Activated T-helper 1 cell treated with anti-CD3 and anti-CD28 coated beads, Interleukin-2, amount 50 U/mL, for 16 hours (primary cell): ENCODE measurements at places on chromosomes 6 and 20.

DNA sequence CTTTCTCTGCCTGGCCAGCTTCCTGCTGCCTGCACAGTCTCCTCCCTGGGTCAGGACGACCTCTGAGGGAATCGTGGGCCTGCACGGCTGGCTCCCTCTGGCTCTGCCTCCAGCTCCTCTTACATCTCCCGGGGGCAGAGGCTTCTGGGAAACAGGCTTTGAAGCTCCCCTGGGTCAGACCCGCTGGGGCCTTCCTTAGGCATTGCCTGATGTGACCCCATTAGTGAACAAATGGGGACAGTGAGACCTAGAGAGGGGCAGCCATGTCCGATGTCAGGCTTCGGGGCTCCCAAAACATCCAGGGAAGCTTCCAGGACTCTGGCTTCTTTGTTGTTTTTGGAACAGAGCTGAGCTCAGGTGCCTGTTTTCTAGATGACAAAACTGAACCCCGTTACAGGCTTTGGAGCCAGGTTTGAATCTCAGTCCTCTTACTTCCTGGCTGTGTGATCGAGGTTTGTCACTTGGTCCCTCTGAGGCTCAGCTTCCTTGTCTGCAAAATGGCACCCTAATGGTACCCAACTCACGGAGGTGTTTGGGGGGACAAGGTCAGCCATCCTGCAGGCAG is 94.3 kb downstream of the CEBPB start:
- DNase-seq, result no peak

DNA sequence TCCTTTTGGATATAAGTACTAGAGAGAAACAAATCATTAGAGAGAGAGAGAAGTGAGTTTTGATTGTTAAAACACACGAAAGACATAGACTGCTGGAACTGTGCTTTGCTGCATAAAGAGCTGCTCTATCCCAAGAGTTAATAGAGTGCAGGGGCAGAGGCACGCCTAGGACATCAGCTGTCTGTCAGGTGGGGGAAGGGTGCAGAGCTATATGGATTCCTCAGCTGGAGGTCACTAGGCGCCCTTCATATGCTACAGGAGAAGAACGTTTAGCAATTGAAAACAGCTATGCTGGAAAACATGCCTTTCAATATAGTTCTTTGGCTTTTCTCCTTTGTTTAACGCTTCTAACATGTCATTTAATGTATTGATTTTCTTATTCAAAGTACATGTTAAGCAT is 169.0 kb upstream of the MCHR2 start:
- no peak for DNase-seq

GRCh38 chr6:24910961-24911725 is 24.6 kb downstream of the RIPOR2 start:
- peak; percentile 30 for DNase-seq

GRCh38 chr6:135088281-135088680 is 33.7 kb upstream of the HBS1L start:
- no peak for DNase-seq

DNA sequence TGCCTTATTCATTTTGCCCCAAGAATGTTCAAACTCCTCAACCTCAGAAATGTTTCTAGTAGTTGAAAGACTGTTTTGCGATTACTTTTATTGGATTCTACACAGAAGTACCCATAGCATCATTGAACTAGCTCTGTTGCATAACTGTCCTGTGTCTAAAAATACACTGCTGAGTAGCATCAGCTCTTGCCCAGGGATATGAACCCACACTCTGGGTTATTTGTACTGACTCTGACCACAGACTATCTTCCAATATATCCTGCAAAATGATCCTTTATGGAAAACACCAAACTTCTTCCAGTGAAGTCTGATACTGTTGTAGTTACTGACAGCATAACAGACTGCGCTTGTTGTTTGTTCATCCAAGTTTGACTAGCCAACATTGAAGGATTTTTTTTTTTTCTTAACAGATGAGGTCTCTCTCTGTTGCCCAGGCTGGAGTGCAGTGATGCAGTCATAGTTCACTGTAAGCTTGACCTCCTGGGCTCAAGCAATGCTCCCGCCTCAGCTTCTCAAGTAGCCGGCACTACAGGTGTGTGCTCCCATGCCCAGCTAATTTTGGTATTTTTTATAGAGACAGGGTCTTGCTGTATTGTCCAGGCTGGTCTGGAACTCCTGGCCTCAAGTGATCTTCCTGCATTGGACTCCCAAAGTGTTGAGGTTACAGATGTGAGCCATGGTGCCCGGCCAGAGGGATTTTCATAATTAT is 49.9 kb downstream of the TULP4 start:
- no peak for DNase-seq

DNA sequence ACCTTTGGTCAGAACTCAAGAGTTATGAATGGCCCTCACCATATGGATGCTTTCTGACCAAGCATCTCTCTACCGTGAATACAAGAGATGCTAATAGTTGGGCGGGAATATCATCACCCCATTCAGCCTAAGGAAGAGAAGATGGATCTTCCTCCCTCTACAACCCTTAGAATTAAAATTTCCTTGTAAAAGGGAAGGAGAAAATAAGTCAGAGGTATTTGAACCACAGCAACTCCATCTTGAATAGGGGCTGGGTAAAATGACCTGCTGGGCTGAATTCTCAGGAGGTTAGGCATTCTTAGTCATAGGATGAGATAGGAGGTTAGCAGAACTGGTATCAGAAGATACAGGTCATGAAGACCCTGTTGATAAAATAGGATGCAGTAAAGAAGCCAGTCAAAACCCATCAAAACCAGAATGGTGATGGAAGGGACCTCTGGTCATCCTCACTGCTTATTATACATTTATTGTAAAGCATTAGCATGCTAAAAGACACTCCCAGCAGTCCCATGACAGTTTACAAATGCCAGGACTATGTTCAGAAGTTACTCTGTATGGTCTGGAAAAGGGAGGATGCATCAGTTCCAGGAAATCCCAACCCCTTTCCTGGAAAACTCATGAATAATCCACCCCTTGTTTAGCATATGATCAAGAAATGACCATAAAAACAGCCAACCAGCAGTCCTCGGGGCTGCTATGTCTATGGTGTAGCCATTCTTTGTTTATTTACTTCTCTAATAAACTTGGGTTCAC is 101.2 kb downstream of the DTNBP1 start:
- no peak for DNase-seq

DNA sequence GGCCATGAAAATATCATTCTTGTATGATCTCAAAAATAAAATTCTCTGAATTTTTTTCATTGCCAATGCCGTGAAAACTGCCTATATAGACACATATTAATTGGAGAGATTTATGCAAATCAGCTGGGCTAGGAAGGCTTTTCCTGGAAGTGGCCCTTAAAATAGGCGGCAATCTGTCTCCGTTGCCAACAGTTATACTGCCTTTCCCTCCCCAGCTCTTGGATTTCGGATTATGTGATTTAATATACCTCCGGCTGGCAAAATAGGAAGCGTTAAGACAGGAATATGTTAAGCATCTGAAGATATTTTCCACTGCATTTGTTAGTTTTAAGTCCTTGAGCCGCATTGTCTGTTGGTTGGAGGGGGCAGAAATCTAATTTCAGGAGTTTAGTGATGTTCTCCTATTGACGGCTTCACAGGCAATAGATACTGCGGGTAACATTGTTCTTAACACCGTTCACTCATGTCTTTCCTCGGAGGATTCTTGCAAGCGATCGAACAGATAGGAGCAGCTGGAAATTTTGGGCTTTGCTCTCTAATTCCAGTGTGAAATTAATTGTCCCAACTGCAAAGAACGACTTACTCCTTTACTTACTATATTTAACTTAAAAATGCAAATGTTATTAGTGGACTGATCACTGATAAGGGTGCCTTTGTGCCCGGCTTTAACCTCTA is 113.3 kb downstream of the LINC00237 start:
- no peak for DNase-seq

- DNase-seq, result no peak
Measured at GRCh38 chr6:19866985-19867627, 29.9 kb downstream of the ID4 start.

DNA sequence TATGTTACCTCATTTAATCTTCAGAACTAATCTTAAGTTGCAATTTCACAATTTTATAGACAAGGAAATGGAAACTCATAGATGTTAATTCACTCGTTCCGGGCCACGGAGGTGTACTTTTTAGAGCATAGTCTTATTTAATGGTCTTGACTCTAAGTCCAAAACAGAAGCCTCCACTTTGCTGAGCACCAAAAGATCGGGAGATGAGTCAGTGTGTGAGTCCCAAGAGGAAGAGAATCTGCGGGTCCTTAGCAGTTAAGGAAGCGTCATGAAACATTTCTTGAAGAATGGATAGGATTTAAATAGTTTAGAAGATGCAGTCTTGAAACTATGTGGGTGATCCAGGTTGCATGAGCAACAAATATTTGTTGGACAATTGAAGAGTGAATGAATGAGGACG is 231.8 kb upstream of the QKI start:
- no peak for DNase-seq

- DNase-seq, result peak; percentile 3
Measured at GRCh38 chr20:33947709-33948295, 45.9 kb upstream of the RALY start.

GRCh38 chr6:100212131-100212530 is 218.1 kb upstream of the MCHR2 start:
- no peak for DNase-seq

GRCh38 chr6:163842467-163842866 is 427.9 kb downstream of the QKI start:
- no peak for DNase-seq

- no peak for DNase-seq
Measured at GRCh38 chr20:32796981-32797451, 22.7 kb upstream of the MAPRE1 start.

GRCh38 chr20:20744170-20744725 is 31.8 kb upstream of the RALGAPA2 start:
- DNase-seq, result no peak

- no peak for DNase-seq
Measured at GRCh38 chr6:1094306-1094705, 217.6 kb upstream of the FOXQ1 start.

DNA sequence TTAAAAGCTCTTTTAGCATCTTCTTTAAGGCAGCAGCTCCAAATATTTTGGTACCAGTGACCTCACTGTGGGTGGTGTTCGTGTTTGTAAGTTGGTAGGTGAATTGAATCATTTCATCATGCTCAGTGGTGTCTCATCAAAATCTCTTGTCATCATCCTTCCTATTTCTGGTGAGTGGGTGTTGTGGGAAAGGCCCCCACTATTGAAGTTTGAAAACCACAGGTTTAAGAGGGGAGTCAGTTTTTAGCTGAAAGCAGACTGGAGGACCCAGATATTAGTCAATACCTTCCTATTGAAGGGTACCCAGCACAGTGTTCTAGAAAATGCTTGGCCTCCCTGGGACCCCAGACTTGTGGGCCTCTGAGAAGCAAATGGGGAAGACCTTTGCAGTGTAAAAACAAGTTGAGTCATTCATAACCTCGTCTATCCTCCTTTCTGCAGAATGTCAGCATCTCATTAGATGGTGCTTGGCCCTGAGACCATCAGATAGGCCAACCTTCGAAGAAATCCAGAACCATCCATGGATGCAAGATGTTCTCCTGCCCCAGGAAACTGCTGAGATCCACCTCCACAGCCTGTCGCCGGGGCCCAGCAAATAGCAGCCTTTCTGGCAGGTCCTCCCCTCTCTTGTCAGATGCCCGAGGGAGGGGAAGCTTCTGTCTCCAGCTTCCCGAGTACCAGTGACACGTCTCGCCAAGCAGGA is 3.7 kb downstream of the PIM1 start:
- no peak for DNase-seq

DNA sequence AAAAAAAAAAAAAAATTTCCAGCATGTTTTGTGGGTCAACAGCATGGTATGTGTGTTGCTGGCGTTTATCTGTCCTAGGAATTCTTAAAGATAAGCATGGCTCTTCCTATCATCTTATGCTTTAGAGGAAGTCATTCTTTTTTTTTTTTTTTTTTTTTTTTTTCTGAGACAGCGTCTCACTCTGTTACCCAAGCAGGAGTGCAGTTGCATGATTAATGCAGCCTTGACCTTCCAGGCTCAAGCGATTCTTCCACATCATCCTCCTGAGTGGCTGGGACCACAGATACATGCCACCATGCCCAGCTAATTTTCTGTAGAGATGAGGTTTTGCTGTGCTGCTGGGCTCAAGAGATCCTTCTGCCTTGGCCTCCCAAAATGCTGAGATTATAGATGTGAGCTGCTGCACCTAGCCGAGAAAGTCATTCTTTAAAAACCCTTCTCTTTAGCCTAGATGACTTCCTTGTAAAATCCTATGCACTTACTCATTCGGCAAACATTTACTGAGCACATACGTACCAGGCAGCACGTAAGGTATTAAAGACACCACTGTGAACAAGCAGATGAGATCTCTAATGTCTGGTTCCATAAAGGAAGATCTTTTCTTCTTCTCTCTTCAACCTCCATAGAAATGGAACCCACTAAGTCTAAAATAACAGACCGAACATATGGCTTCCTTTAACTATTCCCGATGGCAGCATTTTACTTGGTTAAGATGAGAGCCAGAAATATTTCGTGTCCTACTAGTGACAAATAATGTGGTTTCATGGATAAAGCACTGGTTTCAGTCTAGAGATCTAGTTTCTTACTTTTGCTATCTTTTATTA is 122.4 kb downstream of the RIN2 start:
- DNase-seq, result no peak

- DNase-seq, result peak; percentile 12
Measured at GRCh38 chr6:41039060-41039998, at the start of gene UNC5CL. Gene UNC5CL, minus strand, starts transcription at chr6:41039221. Its CDS starts 4,147 bp downstream, at chr6:41035074.

GRCh38 chr20:38139156-38139912 is 25.7 kb downstream of the TGM2 start:
- DNase-seq, result no peak

DNA sequence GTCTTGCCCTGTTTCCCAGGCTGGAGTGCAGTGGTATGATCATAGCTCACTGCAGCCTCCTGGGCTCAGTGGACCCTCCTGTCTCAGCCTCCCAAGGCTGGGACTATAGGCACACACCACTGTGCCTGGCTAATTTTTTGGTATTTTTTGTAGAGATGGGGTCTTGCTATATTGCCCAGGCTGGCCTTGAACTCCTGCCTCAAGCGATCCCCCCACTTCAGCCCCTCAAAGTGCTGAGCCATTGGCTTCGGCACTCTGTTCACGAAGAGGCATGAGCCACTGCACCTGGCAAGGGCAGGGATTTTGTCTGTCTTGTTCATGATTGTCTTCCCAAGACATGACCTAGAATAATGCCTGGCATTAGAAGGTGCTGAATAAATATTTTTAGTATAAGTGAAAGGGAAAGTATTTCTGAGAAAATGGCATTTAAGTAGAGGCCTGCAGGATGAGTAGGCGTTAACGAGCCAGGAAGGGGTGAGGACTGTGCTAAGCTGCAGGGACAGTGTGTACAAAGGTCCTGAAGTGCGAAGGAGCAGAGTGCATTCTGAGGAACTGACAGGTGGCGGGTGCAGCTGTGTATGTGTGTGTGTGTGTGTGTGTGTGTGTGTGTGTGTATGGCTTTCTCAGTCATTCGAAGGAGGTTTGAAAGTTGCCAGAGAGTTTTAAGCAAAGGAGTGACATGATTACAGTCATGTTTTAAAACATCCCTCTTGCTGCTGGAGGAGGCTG is 43.0 kb downstream of the VEGFA start:
- DNase-seq, result no peak

- no peak for DNase-seq
Measured at GRCh38 chr6:117232196-117232595, 33.2 kb upstream of the VGLL2 start.

DNA sequence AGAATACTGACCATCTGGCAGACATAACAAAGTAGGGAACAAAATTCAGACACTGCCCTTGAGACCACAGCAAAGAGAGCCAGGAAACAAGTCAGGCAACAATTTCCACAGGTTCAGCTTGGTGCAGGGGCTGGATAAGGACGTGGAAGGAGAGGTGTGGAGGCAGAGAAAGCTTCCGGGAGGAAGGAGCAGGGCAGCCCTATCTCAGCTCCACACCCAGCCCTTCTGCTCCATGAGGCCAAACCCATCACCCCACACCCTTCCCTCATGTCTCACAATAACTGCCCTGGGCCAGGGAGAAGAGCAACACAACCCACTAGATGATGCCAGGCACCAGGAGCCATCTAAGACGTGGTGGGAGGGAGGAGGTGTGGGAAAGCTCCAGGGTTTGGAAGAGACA is 5.8 kb downstream of the SNHG17 start:
- no peak for DNase-seq
